ENCODE measurements at places on chromosomes 2 and 18. TPM values are rescaled to one million over a fixed set of nuclear protein-coding genes. Genes with fewer than 3 reads are reported as not detected.

DNA sequence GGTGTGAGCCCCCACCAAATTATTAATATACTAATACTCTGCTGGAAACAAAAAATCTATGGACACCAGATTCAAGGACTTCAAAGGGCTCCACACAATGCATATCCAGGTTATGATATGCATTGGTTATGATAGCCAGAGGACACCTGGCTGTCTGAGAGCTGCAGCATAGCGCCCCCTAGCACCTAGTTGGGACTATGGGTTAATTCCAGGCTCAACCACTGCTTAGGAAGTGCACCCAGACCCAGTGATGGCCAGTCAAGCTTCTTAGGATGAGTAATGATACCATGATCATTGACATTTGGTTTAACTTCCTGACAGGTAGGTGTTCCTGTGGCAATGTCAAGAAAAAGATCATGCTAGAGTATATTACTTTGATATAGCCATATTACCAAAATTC lies 3.8 kb upstream of the FRZB start:
- DNase-seq = peak; percentile 43

The EFHD1 gene
- 2.4 TPM for total RNA-seq

- DNase-seq = peak; percentile 78
Measured at GRCh38 chr2:161426922-161427663, 11.0 kb downstream of the TBR1 start.

GRCh38 chr18:75346671-75347070 lies 80.8 kb downstream of the SMIM21 start:
- DNase-seq = no peak

- DNase-seq = no peak
Measured at GRCh38 chr2:8455236-8456150, 226.4 kb upstream of the ID2 start.
